ENCODE measurements at places on chromosomes 7 and 10. TPM values are rescaled to one million over a fixed set of nuclear protein-coding genes. Genes with fewer than 3 reads are reported as not detected.

The ABCC2 gene
- polyA plus RNA-seq = 0.31 TPM

The PKD2L1 gene
- polyA plus RNA-seq = not detected

The LRRC4 gene
- polyA plus RNA-seq = not detected

The TMEM196 gene
- not detected for polyA plus RNA-seq

The SFTPA1 gene
- not detected for polyA plus RNA-seq

The ALOX5 gene
- 0.23 TPM for polyA plus RNA-seq

The RNF32 gene
- polyA plus RNA-seq = 5.4 TPM

The MTG1 gene
- 36.8 TPM for polyA plus RNA-seq

The SLC18A3 gene
- not detected for polyA plus RNA-seq

The TUBAL3 gene
- not detected for polyA plus RNA-seq

The CSGALNACT2 gene
- polyA plus RNA-seq = 17.2 TPM

The MYL10 gene
- polyA plus RNA-seq = not detected

The PIP gene
- polyA plus RNA-seq = not detected

The CHN2 gene
- not detected for polyA plus RNA-seq

The MSRB2 gene
- polyA plus RNA-seq = 9.9 TPM

The SH2D4B gene
- polyA plus RNA-seq = not detected

The PAXIP1 gene
- polyA plus RNA-seq = 2.6 TPM

The NKX2-3 gene
- not detected for polyA plus RNA-seq

The CALN1 gene
- polyA plus RNA-seq = not detected

The DGKB gene
- polyA plus RNA-seq = not detected

The EPC1 gene
- 62.2 TPM for polyA plus RNA-seq

The SLC13A1 gene
- polyA plus RNA-seq = not detected

The NFKB2 gene
- 6.3 TPM for polyA plus RNA-seq

The LOXL4 gene
- not detected for polyA plus RNA-seq

The SYT15 gene
- 0.09 TPM for polyA plus RNA-seq

The MSMB gene
- not detected for polyA plus RNA-seq

The FOXI2 gene
- polyA plus RNA-seq = not detected

The AGBL3 gene
- not detected for polyA plus RNA-seq

The TET1 gene
- 1.6 TPM for polyA plus RNA-seq

The TAF6 gene
- 24.5 TPM for polyA plus RNA-seq

The GPR37 gene
- polyA plus RNA-seq = not detected

The MGAM2 gene
- not detected for polyA plus RNA-seq

The SPDYE5 gene
- not detected for polyA plus RNA-seq

The SLC26A5 gene
- not detected for polyA plus RNA-seq

The ACTL6B gene
- polyA plus RNA-seq = not detected

The EGR2 gene
- polyA plus RNA-seq = 0.13 TPM

The ZNF438 gene
- 4.2 TPM for polyA plus RNA-seq

The INMT gene
- not detected for polyA plus RNA-seq

Measured in CD4-positive, CD25-positive, alpha-beta regulatory T cell (primary cell).